DMS153 (cell line): ENCODE measurements at places on chromosomes 6 and 20.

GRCh38 chr6:52410979-52411378 is 9.2 kb upstream of the EFHC1 start:
- DNase-seq: no peak

DNA sequence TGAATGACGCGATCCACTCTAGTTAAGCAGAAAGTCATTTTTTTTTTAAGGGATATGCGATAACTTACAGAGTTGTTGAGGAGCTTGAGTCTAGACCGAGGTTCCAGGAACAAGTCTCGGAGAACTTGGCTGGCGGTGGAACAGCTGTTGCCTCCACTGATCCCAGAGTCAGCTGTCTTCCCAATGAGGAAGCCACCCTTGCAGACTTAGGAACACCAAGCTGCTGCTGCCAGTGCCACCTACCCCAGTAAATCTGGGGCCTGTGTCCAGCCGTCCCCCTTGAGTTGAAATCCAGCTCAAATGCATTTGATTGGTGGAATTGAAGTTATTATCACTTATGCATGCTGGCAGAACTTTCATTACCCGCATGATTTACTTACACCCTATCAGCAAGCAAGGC is 6.7 kb downstream of the PFDN4 start:
- DNase-seq: no peak

GRCh38 chr6:46491628-46492547 is 639 bp upstream of the RCAN2 start:
- DNase-seq: peak; percentile 25

DNA sequence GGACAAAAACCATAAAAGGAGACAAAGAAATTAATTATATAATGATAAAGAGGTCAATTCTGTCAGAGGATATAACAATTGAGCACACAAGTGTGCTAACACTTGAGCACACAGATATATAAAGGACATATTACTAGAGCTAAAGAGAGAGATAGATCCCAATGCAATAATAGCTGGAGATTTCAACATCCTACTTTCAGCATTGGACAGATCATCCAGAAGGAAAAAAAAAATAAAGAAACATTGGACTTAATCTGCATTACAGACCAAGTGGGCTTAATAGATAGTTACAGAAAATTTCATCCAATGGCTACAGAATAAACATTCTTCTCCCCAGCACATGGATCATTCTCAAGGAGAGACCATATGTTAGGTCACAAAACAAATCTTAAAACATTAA is 9.9 kb downstream of the VNN1 start:
- no peak for DNase-seq

DNA sequence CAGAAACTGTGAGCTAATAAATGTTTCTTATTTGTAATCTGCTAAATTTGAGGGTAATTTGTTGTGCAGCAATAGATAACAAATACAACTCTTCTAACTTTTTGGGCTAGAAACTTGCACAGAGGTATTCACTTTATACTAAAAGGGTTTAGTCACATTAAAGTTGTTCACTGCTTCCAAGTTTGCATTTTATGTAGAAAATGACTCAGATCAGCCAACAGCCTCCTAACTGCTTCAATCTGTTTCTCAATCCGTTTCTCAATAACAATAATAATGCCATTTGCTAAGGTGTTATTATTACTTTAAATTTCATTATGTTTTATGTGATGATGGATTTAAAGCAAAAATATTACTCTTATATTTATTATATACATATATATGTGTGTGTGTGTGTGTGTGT is 213.9 kb downstream of the CENPW start:
- DNase-seq: no peak

- no peak for DNase-seq
Measured at GRCh38 chr6:87738744-87739143, 36.7 kb upstream of the AKIRIN2 start.

DNA sequence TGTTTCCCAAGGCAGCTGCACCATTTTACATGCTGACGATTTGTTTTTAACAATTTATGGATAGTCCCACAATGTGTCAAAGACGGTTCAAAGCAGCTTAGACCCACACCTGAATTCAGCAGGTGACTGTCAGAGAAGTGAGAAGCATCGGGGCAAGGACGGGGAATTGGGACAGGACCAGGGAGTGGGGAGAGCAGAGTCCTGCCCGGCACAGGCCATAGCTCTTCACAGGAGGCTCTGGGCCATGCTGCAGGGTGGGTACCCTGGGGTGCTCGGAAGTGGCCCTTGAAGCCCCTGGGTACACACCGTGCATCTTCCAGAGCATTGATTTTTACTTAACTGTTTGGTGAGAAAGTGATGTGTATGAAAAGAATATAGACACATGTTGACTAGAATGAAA is 33.2 kb upstream of the PHACTR3 start:
- no peak for DNase-seq
